Common myeloid progenitor, CD34-positive (primary cell): ENCODE measurements at places on chromosomes 2 and 18.

DNA sequence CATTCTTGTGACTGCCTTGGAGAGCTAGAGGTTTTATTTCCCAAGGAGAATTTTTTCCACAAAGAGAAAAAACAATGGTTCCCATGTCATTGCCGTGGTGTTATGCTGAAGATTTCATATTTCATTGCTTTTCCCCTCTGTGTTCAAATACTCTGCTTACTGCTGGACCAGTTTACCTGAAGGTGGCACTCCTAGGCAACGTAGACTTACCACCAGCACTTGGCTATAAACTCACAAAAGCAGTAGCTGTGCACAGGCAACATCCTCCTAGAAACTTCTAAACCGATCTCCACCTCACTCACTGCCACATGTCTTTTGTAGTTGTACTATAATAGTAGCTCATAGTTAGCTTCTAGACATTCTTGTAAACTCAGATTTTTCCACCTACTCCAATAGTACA lies 1319.7 kb upstream of the CRIM1 start:
- DNase-seq, result no peak

DNA sequence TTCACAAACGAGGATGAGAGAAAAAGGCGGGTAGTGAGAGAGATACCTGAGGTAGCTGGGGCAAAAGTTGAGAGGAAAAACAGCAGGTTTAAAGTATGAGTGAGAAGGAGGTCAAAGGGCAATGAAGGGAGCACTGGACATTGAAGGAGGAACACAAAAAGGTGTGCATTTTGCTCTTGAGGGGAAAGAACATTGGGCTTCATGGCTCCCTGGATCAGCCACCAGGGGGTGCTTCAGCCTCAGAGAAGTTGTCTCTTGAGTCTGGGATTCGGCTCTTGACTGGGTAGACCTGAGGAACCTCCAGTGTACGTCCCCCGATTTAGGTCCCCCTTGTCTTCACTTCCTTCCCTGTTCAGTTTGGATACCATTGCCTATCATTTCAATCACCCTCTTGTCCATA lies 128.5 kb downstream of the RAPGEF4 start:
- peak; percentile 61 for DNase-seq

DNA sequence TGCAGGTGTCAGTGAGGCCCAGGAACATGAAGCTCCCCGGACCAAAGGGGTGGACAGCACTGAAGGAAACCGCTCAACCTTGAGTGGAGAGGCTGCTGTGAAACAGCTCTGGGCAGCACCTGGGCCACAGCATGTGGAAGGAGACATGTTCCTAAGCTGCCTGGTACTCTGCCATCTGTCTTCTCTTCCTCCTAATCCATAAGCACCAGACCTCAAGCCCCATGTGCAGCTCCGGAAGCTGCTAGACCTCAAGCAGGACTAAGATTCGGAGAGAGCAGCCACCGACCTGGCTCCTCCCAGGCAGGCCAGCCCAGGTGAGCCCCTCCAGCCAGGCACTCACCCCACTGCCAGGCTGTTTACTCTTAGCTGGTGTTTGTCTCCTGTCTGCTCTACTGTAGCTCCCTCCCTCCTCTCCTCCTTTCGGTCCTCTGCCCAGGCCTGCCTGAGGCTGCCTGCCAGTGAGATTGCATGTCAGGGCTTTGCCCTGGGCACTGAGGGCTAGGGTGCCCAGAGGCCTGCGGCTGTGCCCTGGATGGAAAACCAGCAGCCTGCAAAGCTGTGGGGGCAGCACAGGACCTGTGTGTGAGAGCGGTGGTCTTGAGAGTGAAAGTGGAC lies 53.7 kb downstream of the BCL11A start:
- DNase-seq, result peak; percentile 50

- no peak for DNase-seq
Observed at GRCh38 chr2:109549016-109549590, 64.7 kb downstream of the SEPTIN10 start.

GRCh38 chr2:15425712-15426111 lies 135.4 kb downstream of the NBAS start:
- DNase-seq, result no peak

DNA sequence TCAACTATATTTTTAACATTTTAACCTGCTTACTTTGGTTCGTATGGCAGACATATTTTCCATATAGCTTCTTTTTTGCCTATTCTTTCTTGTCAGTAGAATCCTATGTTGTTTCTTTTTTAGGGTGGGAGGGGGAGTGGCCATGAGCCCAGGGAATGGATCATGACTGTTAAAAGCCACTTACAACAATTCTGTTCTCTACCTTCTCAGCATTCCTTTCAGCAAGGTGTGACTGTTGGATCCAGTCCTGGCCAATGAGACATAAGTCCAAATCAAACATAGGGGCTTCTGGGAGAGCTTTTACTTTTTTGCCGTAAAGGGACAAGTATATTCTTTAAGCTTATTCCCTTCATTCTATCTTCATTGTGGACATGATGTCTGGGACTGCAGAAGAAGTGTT lies 25.0 kb upstream of the DNAH6 start:
- DNase-seq, result no peak

DNA sequence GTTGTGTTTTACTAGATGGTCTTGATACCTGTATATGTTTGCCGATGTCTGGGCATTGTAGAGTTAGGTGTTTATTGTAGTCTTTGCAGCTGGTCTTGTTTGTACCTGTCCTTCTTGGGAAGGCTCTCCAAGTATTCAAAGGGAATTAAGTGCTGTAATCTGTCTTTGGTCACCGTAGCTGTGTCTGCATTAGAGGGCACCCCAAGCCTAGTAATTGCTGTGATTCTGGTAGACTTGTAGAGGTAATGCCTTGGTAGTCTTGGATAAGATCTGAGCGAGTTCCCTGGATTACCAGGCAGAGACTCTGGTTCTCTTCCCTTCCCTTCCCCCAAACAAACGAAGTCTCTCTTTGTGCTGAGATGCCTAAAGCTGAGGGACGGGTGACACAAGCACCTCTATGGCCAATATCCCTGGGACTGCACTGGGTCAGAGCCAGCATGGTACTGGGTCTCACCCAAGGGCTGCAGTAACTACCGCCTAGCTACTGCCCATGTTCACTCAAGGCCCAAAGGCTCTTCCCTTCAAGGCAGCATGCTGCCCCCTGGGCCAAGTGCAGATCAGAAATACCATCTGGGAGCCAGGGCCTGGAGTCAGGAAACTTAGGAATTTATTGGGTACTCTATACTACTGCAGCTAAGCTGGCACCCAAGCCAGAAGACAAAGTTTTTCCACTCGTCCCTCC lies 27.1 kb downstream of the STPG4 start:
- no peak for DNase-seq

GRCh38 chr2:217568289-217568971 lies 434.4 kb downstream of the TNS1 start:
- no peak for DNase-seq

- DNase-seq, result peak; percentile 89
Observed at GRCh38 chr2:134763164-134763710, 44.4 kb upstream of the TMEM163 start.

- no peak for DNase-seq
Observed at GRCh38 chr18:9918016-9918680, 4.3 kb downstream of the VAPA start.

DNA sequence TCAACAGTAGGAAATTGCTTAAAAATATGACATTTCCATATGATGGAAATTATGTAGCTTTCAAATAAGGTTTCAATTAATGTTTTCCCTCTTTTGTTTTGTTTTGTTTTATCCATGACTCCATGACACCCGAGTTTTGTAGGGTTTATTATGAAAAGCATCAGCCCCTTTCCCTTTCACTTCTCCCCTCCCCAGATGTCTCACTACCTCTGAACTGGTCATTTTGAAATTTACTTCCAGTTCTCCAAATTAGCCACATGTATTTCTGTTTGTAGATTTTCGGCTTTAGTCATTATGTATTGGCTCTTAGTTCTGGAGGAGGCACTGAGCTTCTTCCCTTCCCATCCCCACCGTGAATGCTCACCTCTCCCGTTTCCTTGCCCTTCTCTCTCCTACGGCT lies 18.6 kb upstream of the VPS4B start:
- no peak for DNase-seq

DNA sequence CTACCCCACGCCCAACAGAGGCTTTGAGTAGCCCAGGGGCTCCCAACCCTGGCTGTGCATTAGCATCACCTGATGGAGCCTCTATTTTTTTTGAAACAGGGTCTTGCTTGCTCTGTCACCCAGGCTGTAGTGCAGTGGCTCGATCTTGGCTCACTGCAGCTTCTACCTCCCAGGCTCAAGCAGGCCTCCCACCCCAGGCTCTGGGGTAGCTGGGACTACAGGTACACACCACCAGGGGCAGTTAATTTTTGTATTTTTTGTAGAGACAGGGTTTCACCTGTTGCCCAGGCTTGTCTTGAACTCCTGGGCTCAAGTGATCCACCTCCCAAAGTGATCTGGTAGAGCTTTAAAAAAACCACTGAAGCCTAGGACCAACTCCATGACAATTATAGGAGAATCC lies 394.8 kb upstream of the ATP5MC3 start:
- DNase-seq, result no peak

- no peak for DNase-seq
Observed at GRCh38 chr18:54389143-54389505, 31.4 kb downstream of the C18orf54 start.

DNA sequence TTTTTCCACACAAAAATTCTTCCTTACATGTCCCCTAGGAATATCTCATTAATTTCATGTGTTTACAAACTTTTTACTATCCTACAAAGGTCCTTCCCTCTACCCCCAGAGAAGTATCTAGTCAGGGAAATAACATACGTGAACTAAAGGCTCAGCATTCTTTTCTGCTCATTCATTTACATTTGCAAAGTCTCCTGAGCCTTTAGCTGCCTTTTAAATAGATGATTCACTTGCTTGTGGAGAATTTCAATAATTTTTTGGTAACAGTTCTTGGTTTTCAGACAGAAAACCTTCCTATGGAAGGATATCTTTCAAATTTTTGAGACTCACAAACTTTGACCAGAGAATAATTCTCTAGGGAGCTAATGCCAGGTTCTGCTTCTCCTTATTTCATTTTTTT lies 81.5 kb upstream of the RMDN2 start:
- no peak for DNase-seq

GRCh38 chr2:23220513-23221094 lies 164.4 kb upstream of the KLHL29 start:
- no peak for DNase-seq

DNA sequence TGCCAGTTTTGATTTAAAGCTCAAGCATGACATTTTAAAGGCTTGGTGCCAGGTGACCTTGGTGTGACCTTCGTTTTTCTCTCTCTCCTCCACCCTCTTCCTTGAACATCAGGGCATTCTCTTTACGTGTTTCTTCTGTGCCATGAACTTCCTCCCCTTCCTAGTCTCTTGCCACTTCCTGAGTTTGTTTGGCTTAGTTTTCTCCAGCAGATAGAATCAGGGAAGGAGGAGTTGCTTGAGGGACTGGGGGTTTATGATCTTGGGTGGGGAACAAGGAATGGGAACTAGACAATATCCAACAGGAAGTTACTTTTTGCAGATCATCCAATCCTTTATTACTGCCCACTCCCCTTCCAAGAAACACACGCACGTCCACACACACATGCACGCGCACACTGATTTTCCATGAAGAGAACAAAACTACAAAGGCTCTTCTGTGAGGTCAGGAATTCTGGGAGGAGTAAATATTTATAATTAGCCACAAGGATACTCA lies 210.6 kb upstream of the EPAS1 start:
- DNase-seq, result no peak

GRCh38 chr2:119567292-119567691 lies 23.0 kb downstream of the CFAP221 start:
- no peak for DNase-seq

DNA sequence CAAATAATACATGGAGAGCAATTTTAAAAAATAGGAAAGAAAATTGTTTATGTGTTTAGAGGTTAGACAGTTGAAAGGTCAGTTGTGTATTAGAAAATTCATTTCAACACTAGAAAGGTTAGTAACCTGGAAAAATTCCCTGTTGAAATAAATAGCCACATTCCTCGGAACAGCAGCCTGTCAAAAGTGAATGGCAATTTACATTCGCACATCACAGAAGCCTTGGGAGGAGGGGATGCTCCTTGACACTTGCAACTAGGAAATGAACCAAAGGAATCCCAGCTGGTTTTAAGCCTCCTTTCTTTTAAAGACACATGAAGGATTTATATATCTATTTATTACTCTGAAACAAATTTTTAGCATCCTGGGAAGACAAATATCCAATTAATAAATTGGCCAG lies 653.5 kb upstream of the LRRTM4 start:
- DNase-seq, result no peak

- DNase-seq, result peak; percentile 52
Observed at GRCh38 chr2:61658841-61659780, 121.0 kb upstream of the XPO1 start.

DNA sequence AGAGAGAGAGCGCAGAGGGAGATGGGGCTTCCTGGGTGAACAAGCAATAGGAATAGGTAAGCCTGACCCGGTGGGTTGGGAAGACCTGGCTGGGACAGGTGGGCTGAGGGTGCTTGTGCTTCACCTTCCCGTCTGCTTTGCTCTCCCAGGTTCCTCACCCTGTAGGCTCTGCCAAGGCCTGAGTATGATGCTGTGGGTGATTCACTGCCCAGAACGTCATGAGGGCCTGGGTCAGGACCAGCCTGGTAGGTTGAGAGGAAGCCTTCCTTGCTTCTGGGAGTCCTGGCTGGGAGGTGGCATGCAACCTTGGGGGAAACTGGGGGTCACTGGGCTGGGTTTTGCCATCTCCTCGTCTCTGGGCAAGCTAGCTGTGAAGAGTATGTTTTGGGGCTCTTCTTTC lies 220.2 kb upstream of the APCDD1 start:
- DNase-seq, result no peak

- no peak for DNase-seq
Observed at GRCh38 chr2:65319072-65319673, 91.5 kb downstream of the ACTR2 start.

- no peak for DNase-seq
Observed at GRCh38 chr2:54090521-54091117, 24.8 kb upstream of the ACYP2 start.

- no peak for DNase-seq
Observed at GRCh38 chr2:1748176-1748740, 3.9 kb upstream of the PXDN start.

DNA sequence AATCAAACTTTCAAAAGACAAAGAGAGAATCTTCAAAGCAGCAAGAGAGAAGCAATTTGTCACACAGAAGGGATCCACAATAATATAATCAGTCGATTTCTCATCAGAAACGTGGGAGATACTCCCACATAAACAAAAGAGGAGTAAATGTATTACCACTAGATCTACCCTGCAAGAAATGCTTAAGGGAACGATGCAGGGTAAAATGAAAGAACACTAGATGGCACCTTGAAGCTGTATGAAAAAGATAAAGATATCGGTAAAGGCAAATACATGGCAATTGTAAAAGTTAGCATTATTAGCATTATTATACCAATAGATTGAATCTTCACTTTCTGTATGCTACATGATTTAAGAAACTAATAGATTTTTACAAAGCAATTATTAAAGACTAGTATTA lies 677.0 kb downstream of the SUCLG1 start:
- no peak for DNase-seq

GRCh38 chr18:22342625-22343024 lies 75.1 kb downstream of the CTAGE1 start:
- peak; percentile 46 for DNase-seq

- no peak for DNase-seq
Observed at GRCh38 chr2:102782933-102783332, 21.1 kb downstream of the TMEM182 start.

- DNase-seq, result no peak
Observed at GRCh38 chr18:69895066-69896047, 52.3 kb downstream of the CD226 start.
